WTC11 (cell line): ENCODE measurements at places on chromosomes 13 and 19. TPM values are rescaled to one million over a fixed set of nuclear protein-coding genes. Genes with fewer than 3 reads are reported as not detected.

GRCh38 chr13:113084094-113084942 is 21.3 kb upstream of the F7 start:
- no peak overlapping the region for H3K27ac ChIP-seq
- H3K27me3 ChIP-seq: no peaks in the 10 kb centered on the region
- no peak for DNase-seq

DNA sequence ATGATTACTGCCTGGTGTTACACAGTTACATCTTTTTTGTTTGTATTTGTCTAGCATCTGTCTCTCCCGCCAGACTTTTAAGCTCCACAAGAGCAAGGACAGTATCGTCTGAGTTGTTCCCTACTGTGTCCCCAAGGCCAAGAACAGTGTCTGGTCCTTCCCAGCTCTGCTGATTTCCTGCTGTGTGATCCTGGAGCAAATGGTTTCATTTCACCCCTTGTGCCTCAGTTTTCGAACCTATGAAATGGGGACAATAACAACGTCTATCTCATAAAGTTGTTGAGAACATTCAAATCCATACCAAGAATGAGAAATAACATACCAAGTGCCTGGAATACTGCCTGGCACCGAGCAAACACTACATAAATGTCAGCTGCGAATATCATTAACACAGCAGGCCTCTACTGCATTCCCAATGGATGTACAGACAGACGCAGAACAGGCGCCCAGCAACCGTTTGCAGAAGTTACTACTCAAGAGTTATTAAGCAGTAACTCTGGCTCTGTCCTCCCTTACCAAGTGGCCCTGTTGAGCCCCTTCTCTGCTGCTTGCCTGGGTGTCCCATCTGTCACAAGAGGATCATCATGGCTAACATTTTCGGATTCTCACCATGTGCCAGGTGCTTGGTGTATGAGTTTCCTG is 11.4 kb downstream of the XRCC1 start:
- H3K4me3 ChIP-seq: no peak overlapping the region
- no peaks in the 10 kb centered on the region for H3K4me1 ChIP-seq
- H3K27me3 ChIP-seq: no peaks in the 10 kb centered on the region
- H3K36me3 ChIP-seq: peaks cover 6% of the 10 kb centered on the region; the same call in 1 of the 2 replicates

Gene KLK1
- total RNA-seq: 3.9 to 6.0 TPM (median 5.4 TPM) in 3 replicates

Gene NRTN
- 4.7 to 6.1 TPM (median 4.9 TPM) in 3 replicates for total RNA-seq

DNA sequence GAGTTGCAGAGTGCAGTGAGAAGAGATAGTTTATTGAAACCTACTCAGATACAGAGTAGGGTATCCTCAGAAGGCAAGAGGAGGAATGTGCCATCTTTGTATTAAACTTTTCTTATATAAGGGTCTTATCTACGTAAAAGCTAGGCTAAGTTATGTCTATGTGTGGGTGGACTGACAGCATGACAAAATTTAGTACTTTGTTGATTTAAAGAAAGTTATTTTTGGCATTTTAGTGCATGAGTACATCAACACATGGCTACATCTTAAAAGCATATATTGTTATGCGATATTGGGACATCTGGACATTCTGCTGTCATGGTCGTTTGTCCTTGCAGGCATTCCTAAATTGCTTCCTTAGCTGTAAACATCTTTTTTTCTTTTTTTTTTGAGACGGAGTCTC is 19.0 kb upstream of the ATP8A2 start:
- no peaks in the 10 kb centered on the region for H3K27me3 ChIP-seq
- H3K4me3 ChIP-seq: no peak overlapping the region
- H3K4me1 ChIP-seq: peaks cover 4% of the 10 kb centered on the region
- H3K27ac ChIP-seq: no peak overlapping the region
- DNase-seq: no peak

Gene SUPT5H
- 109 to 135 TPM (median 110 TPM) in 3 replicates for total RNA-seq

GRCh38 chr19:34260771-34261173 is 6.4 kb downstream of the GARRE1 start:
- no peaks in the 10 kb centered on the region for H3K27me3 ChIP-seq
- H3K27ac ChIP-seq: peak overlapping the region; percentile 71; the same call in 1 of the 2 replicates
- no peaks in the 10 kb centered on the region for H3K36me3 ChIP-seq
- no peak for DNase-seq
- no peak overlapping the region for H3K4me3 ChIP-seq

Gene OR4F17
- total RNA-seq: 0.22 to 0.25 TPM in 2 of 3 replicates, not detected in the other

- H3K4me3 ChIP-seq: no peak overlapping the region
- H3K27ac ChIP-seq: no peak overlapping the region
- H3K4me1 ChIP-seq: peaks cover 13% of the 10 kb centered on the region
- no peaks in the 10 kb centered on the region for H3K27me3 ChIP-seq
These were observed 148.6 kb upstream of the SOX21 start for GRCh38 chr13:94860981-94861407.

- no peaks in the 10 kb centered on the region for H3K4me1 ChIP-seq
- peaks cover 33% of the 10 kb centered on the region for H3K36me3 ChIP-seq
These were observed 254.8 kb downstream of the TEX29 start for GRCh38 chr13:111575276-111575675.

Gene IGFL1
- not detected in 3 replicates for total RNA-seq

DNA sequence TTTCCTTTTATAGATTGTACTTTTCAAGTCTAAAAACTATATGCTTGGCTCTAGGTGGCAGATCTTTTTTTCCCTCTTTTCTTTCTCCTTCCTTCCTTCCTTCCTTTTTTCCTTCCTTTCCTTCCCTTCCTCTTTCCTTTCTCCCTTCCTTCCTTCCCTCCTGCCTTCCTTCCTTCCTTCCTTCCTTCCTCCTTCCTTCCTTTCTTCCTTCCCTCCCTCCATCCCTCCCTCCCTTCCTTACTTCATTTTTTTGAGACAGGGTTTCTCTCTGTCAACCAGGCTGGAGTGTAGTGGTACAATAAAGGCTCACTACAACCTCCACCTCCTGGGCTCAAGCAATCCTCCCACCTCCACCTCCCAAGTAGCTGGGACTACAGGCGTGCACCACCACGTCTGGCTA is 48.1 kb downstream of the F2RL3 start:
- H3K4me3 ChIP-seq: no peak overlapping the region
- H3K4me1 ChIP-seq: peaks cover 6% of the 10 kb centered on the region; the same call in 1 of the 2 replicates
- peaks cover 22% of the 10 kb centered on the region for H3K36me3 ChIP-seq
- no peak overlapping the region for H3K27ac ChIP-seq

DNA sequence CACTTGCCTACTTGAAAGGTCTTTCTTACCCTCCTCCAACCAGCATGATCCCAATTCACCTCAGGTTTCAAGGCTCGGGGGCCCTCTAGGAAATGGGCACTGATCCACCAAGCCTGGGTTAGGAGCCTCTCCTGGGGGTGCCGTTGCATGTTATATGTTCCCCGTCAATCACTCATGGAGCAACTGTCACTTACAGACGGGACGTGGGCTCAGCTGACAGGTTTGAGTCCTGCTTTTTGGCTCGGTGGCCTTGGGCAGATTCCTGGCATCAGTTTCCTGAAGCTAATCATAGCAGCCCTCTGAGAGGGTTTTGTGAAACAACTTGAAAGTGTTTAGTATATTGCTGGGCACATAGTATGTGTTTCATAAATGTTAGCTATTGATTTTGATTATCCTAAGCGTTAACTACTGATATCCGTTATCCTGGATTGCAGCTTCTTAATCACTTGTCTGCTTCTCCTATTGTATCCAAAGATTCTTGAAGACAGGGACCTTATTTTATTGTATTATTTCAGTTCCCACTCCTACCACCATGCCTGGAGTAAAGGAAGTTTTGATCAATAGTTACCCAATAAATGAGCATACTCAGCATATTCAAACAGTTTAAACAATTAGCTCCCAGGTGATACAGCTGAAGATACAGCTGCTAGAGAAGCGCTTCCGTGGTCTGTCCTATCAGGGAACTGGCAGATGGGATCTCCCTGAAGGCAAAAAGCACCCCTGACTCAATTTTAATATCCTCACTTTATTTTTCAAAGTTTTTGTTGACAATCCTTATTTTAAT is 57.9 kb downstream of the RFC3 start:
- DNase-seq: no peak
- peaks cover 9% of the 10 kb centered on the region for H3K36me3 ChIP-seq
- H3K4me1 ChIP-seq: peaks cover 4% of the 10 kb centered on the region; the same call in 1 of the 2 replicates
- no peak overlapping the region for H3K27ac ChIP-seq
- no peak overlapping the region for H3K4me3 ChIP-seq

Gene FCER2
- 0.37 to 0.48 TPM (median 0.46 TPM) in 3 replicates for total RNA-seq

Gene STOML3
- not detected in 3 replicates for total RNA-seq

GRCh38 chr13:43374621-43375020 is 351.2 kb downstream of the DNAJC15 start:
- DNase-seq: no peak
- no peaks in the 10 kb centered on the region; the same call in 1 of the 2 replicates for H3K27me3 ChIP-seq
- H3K4me1 ChIP-seq: peaks cover 12% of the 10 kb centered on the region
- no peak overlapping the region for H3K4me3 ChIP-seq
- H3K36me3 ChIP-seq: peaks cover 4% of the 10 kb centered on the region; the same call in 1 of the 2 replicates

GRCh38 chr19:8081569-8082550 is 29.3 kb downstream of the CCL25 start:
- no peak for DNase-seq
- peak overlapping the region; percentile 14; the same call in 1 of the 2 replicates for H3K27ac ChIP-seq
- H3K4me3 ChIP-seq: no peak overlapping the region
- H3K27me3 ChIP-seq: no peaks in the 10 kb centered on the region

DNA sequence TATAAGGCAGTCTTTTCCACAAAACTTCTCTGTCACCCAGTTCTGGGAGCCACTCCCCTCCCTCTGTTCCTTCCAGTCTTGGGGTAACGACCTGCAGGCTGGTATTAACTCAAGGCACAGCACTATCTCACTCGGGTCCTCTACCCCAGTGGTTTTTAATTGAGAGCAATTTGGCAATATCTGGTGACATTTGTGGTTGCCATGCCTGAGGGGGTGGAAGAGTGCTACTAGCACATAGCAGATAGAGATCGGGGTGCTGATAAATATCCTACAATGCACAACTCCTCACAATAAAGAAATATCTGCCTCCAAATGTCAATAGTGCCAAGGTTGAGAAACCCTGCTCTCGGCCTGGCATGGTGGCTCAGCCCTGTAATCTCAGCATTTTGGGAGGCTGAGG is 117.7 kb upstream of the ABCC4 start:
- H3K27ac ChIP-seq: no peak overlapping the region
- no peak overlapping the region for H3K4me3 ChIP-seq
- H3K4me1 ChIP-seq: no peaks in the 10 kb centered on the region
- H3K27me3 ChIP-seq: peaks cover 2% of the 10 kb centered on the region; the same call in 1 of the 2 replicates

Gene ZNF471
- total RNA-seq: 0.98 to 1.5 TPM (median 1.5 TPM) in 3 replicates

Gene SOX1
- total RNA-seq: 0.15 to 0.25 TPM (median 0.18 TPM) in 3 replicates

DNA sequence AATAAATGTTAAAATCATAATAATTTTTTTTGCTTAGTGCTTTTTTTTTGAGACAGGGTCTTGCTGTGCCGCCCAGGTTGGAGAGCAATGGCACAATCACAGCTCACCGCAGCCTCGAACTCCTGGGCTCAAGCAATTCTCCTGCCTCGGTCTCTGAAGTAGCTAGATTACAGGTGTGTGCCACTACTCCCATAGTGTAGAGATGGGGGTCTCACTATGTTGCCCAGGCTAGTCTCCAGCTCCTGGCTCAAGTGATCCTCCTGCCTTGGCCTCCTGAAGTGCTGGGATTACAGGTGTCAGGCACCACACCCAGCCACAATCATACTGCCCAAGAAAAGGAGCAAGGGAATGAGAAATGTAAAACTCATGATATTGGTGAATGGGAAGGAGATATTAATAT is 5.1 kb downstream of the FBL start:
- peaks cover 29% of the 10 kb centered on the region for H3K4me1 ChIP-seq
- no peak overlapping the region for H3K27ac ChIP-seq
- no peaks in the 10 kb centered on the region for H3K27me3 ChIP-seq
- no peak overlapping the region for H3K4me3 ChIP-seq
- peaks cover 41% of the 10 kb centered on the region for H3K36me3 ChIP-seq

- H3K36me3 ChIP-seq: peaks cover 34% of the 10 kb centered on the region
- no peak overlapping the region for H3K27ac ChIP-seq
- H3K4me1 ChIP-seq: no peaks in the 10 kb centered on the region
- no peak overlapping the region for H3K4me3 ChIP-seq
These were observed 73.3 kb downstream of the KLF2 start for GRCh38 chr19:16397791-16398529.

- no peaks in the 10 kb centered on the region for H3K27me3 ChIP-seq
- peaks cover 30% of the 10 kb centered on the region for H3K36me3 ChIP-seq
- no peak overlapping the region for H3K4me3 ChIP-seq
These were observed 5.5 kb downstream of the SF3A2 start for GRCh38 chr19:2242092-2242537.

Gene ATP7B
- total RNA-seq: 10.2 to 11.8 TPM (median 11.6 TPM) in 3 replicates
